ENCODE measurements at places on chromosomes 13 and 19. TPM values are rescaled to one million over a fixed set of nuclear protein-coding genes. Genes with fewer than 3 reads are reported as not detected.

DNA sequence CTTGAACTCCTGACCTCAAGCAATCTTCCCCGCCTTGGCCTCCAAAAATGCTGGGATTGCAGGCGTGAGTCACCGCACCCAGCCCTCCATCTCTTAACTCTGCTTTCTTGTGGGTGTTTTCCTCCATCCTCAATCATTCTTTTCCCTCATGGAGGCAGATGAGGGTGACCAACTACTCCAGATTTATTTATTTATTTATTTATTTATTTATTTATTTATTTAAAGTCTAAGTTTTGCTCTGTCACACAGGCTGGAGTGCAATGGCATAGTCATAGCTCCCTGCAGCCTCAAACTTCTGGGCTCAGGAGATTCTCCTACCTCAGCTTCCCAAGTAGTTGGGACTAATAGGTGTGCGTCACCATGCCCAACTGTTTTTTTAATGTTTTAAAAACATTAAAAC lies 14.9 kb downstream of the VAV1 start:
- no peak for DNase-seq

The RFPL4A gene
- not detected for total RNA-seq

DNA sequence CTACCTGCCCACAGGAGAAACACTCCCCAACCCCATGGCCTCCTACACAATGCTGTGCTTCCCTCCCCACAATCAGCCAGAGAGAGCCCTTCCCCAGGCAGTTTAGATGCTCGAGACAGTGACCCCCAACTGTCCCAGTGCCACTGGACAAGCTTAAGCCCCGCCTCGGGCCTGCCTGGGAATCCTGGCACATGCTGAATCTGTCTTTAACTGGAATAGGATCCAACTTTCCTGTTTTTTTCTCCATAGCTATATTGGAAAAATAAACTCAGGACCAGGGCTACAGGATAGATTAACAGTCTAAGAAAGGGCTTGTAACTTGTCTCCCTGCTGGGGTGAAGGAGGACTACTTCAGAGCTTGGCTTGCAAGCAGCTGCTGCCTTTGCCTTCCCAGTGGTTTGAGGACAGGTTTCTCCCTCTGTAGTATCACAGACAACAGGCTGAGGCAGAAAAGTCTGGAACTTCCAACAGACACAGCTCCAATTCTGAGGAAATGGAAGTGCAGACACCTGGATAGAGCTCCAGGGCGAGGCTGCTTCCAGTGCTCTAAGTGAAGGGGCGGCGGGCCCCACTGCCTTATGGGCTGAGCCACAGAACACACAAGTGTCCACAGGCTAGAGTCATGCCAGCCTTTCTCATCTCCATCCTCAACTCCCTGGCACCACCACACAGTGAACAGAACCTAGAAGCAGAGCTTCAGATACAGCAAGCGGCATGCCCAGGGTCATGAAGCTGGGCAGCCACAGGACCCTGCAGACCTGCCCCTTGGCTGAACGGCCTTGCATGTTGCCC lies 228.3 kb downstream of the TUBA3C start:
- DNase-seq: no peak

- no peak for DNase-seq
Measured at GRCh38 chr13:110600261-110600819, 15.0 kb upstream of the NAXD start.

DNA sequence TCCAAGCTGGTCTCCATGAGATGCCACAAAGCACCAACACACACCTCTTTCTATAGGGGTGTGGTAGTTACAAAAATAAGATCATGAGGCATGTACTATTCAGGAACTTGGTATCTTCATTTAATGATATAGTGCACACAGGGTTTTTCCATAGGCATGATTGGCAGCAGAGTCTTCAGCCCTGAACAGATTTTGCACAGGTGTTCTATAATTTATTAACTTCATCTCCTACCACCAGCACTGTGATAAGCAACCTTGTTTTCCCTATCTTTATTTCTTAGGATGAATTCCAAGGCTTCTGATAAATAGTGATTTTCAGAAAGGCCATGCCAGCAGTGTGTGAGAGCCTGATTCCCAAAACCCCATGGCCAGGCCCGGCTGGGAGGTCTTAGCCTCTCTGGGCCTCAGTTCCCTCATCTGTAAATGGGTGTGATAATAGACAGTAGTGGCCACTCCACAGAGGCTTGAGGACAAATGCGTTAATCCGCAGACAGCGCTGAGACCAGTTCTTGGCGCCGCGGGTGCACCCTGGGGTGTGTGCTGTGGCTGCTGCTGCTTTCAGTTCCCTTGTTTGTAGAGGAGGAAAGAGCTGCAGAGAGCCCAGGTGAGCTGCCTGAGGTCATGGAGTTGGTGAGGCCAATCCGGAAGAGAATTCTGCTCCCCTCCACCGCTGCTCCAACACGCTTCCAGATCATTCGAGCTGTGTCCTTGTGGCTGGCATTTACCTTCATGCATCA lies 33.1 kb downstream of the DHRS12 start:
- DNase-seq: no peak

The C19orf85 gene
- total RNA-seq: not detected

DNA sequence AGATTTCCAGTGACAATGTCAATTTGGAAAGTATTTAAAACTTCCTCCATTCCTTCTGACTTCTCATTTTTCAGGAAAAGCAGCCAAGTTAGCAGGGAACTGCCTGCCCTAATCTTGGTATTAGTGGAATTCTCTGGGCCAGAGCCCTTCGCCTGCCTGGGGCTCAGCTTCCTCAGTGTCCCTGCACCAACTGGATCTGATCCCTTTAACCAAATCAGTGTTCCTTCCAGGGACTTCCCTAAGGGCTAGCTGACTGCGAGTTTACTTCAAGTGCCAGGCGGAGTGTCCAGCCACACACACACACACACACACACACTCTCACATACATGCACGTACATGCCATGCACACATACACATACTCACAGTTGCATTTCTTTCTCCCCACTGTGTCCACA lies 20.0 kb downstream of the RAB20 start:
- DNase-seq: no peak

GRCh38 chr19:375395-376110 lies 31.0 kb upstream of the MIER2 start:
- DNase-seq: no peak

The SIGLEC8 gene
- total RNA-seq: 6.3 TPM

The STOML3 gene
- not detected for total RNA-seq

DNA sequence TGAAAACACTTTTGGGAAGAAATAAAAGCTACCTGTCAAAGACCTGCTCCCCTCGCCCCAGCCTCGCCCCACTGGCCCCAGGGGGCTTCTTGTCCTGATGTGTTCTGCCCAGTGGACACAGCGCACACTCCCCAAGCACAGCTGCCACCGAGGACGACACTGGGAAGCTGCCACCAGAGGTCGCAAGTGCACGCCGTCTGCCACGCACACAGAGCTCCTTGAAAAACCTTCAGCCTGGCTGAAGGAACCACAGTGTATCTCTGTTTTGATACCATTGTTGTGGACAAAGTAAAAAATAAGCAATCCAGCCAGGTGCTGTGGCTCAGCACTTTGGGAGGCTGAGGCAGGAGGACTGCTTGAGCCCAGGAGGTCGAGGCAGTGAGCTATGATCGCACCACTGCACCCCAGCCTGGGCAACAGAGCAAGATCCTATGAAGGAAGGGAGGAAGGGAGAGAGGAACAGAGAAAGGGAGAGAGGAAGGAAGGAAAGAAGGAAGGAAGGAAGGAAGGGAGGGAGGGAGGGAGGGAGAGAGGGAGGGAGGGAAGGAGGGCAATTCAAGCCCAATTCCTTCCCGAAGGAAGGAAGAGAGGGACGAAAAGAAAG lies 57.3 kb downstream of the CEBPG start:
- peak; percentile 80 for DNase-seq

- no peak for DNase-seq
Measured at GRCh38 chr13:35723821-35724220, 247.3 kb upstream of the MAB21L1 start.

- no peak for DNase-seq
Measured at GRCh38 chr13:24096659-24097058, 63.9 kb upstream of the SPATA13 start.

The FFAR1 gene
- not detected for total RNA-seq

The RPS28 gene
- total RNA-seq: 1,953 TPM

DNA sequence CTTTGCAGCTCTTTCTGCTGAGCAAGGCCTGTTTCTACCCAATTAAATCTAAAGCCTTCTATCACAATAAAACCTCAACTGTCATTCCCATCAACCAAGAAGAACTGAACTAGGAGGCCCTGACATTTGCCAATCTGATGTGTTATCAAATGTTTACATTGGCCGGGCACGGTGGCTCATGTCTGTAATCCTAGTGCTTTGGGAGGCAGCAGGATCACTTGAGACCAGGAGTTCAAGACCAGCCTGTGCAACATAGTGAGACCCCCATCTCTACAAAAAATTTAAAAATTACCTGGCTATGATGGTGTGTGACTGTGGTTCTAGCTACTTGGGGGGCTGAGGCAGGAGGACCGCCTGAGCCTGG lies 2.8 kb upstream of the FBXO17 start:
- no peak for DNase-seq

GRCh38 chr19:289651-290371 lies 1.4 kb downstream of the PLPP2 start:
- DNase-seq: peak; percentile 73

- no peak for DNase-seq
Measured at GRCh38 chr13:79986890-79987289, 354.0 kb downstream of the SPRY2 start.

DNA sequence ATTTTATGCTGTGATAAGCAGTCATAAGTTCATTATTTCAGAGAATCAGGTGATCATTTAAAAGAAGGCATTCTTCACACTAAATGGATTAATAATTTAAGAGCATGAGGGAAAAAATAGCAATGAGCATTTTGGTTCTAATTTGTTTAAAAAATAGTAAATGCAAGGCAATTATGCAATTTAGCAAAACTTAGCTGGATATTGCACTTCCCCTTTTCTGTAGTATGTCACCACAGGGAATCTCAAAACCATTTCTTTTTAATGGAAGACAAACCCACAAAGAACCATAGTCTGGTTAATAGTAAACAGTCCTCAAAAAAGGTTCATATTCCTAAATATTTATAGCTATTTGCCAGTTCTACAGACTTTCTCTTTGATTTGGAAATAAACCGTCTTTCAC lies 30.2 kb downstream of the COG6 start:
- DNase-seq: no peak

- no peak for DNase-seq
Measured at GRCh38 chr13:108225440-108225839, 7.2 kb downstream of the ABHD13 start.

GRCh38 chr13:21343659-21344058 lies 115.4 kb downstream of the ZDHHC20 start:
- DNase-seq: no peak

DNA sequence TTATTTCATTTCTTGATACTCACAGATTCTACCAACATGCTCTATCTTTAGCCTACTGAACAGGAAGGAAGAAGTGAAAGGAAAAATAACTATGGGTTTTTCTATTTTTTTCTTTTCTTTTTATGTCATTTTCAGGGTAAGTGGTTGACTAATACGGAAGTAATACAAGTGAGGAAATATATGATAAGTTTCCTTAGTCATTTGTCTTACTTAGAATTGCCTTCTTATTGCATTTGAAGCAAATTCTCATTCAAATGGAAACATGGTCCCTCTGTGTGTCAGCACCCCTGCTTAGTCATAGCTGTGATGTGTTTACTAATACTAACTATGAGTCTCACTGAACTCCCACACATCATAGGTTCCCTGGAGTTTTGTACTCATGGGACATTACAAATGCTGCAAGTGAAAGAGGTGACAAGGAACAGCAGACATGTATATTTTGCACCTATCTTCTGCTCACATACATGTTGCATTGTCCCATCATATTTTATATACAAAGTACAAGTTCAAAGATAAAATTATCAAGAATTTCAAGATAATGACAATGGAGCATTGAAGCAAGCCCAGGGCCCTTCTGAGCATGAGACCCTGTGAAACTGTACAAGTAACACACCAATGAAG lies 60.1 kb downstream of the DCT start:
- no peak for DNase-seq

- no peak for DNase-seq
Measured at GRCh38 chr13:62014299-62014698, 598.6 kb upstream of the PCDH20 start.

The ZNF850 gene
- 2.8 TPM for total RNA-seq

The LRRC4B gene
- 4.7 TPM for total RNA-seq

The HPN gene
- total RNA-seq: 0.73 TPM

- DNase-seq: no peak
Measured at GRCh38 chr19:45144431-45145269, 16.1 kb downstream of the NKPD1 start.

The LGALS7B gene
- total RNA-seq: not detected

The DCT gene
- 0.42 TPM for total RNA-seq

- no peak for DNase-seq
Measured at GRCh38 chr19:36916991-36917390, 859 bp downstream of the ZNF568 start.

DNA sequence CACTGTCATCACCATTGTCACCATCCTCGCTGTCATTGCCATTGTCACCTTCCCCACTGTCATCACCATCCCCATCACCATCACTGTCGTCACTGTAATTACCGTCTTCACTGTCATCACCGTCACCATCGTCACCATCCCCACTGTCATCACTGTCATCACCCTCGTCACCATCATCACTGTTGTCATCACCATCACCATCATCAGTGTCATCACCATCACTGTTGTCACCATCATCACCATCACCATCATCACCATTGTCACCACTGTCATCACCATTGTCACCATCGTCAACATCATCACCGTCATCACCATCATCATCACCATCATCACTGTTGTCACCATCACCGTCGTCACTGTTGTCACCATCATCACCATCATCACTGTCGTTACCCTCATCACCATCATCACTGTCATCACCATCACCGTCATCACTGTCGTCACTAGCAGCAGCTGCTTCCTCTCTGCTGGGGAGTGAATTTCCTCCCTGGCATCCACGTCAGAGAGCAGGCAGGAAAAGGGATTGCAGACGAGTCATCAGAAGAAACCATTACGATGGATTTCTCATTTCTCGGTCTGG lies 27.3 kb downstream of the TMEM255B start:
- DNase-seq: no peak

DNA sequence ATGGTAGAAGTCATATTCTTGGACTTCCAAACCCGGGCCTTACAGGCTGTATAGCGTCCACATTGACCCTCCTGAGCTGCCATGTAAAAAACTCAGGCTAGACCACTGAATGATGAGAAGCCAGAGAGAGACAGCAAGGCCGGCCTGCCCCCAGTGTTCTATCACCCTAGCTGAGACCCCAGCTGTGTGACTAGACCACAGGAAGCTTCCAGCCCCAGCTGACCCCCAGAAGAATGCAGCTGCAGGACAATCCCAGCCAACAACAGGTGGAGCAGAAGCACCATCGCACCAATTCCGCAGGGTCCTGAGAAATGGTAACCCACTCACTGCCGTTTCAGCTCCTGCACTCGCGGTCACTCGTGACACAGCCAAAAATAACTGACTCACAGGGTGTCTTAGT lies 2.9 kb upstream of the ATP11A start:
- DNase-seq: no peak

GRCh38 chr13:32206097-32206740 lies 108.9 kb downstream of the ZAR1L start:
- no peak for DNase-seq

The TSHZ3 gene
- 23.6 TPM for total RNA-seq

DNA sequence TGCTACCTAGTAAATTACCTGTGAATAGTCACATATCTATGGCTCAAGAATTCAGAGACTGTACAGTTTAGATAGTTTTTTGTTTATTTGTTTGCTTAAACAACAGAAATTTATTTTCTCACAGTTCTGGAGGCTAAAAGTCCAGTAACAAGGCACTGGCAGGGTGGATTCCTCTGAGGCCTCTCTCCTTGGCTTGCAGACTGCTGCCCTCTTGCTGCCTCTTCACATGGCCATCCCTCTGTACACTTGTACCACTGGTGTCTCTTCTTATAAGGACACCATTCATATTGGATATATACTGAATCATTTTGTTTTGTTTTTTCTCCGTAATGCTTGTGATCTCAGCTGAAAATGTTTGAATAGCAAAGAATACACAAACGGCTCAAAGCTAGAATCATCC lies 56.4 kb upstream of the MIR17HG start:
- DNase-seq: no peak

The ZNF584 gene
- 11.5 TPM for total RNA-seq
